ENCODE measurements at places on chromosomes 7 and 10.

DNA sequence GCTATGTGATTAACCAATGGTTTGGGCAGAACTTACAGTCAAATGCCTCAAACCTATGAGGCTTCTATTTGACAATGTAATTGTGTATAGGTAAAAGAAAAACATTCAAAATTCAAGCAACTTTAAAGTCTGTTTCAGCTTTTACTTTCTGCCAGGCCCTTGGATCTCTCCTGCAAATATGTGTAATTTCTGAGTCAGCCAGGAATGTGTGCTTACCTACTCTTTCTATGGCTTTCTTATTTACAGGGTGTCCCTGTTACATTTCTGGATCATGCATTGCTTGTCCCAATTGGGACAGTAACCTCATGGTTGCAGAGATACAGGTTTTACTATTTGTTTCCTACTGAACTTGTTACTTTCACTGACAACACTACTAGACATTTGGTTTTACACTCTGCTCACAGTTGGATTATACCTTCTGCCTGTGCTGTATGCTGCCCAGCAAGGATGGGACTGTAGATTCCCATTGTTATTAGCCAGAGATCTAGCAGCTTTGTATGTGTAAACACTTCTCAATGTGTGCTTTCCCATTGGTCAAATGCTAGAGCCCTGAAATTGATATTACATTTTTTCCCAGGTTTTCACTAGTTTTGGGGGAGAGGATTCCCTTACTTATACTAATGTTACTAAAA is 355.3 kb downstream of the ARL4A start:
- DNase-seq = no peak

- DNase-seq = no peak
Measured at GRCh38 chr7:92876836-92877235, 40.5 kb upstream of the CDK6 start.

DNA sequence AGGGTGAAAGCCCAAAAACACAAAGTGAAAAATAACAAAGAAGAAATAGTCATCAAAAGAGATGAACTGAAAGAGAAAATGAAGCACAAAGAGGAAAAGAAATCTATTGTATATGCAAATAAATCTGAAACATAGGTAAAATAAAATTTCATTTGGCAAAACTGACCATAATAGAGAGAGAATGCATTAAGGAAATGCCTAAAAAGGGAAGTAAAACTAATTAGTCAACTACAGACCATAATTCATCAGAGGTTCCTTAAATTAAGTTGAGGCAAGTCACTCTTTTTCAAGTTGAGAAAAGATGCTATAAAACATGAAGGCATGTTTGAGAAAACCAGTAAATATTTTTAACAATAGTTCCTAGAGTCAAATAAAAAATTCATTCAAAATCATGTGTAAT is 233.3 kb downstream of the LRRN3 start:
- DNase-seq = no peak

- no peak for DNase-seq
Measured at GRCh38 chr7:28405662-28406061, 6.7 kb upstream of the CREB5 start.

- no peak for DNase-seq
Measured at GRCh38 chr10:44478876-44479705, 94.2 kb upstream of the CXCL12 start.

GRCh38 chr7:131341690-131342089 is 14.0 kb downstream of the MKLN1 start:
- DNase-seq = no peak

- DNase-seq = no peak
Measured at GRCh38 chr10:78892338-78893176, 176.2 kb upstream of the ZMIZ1 start.

DNA sequence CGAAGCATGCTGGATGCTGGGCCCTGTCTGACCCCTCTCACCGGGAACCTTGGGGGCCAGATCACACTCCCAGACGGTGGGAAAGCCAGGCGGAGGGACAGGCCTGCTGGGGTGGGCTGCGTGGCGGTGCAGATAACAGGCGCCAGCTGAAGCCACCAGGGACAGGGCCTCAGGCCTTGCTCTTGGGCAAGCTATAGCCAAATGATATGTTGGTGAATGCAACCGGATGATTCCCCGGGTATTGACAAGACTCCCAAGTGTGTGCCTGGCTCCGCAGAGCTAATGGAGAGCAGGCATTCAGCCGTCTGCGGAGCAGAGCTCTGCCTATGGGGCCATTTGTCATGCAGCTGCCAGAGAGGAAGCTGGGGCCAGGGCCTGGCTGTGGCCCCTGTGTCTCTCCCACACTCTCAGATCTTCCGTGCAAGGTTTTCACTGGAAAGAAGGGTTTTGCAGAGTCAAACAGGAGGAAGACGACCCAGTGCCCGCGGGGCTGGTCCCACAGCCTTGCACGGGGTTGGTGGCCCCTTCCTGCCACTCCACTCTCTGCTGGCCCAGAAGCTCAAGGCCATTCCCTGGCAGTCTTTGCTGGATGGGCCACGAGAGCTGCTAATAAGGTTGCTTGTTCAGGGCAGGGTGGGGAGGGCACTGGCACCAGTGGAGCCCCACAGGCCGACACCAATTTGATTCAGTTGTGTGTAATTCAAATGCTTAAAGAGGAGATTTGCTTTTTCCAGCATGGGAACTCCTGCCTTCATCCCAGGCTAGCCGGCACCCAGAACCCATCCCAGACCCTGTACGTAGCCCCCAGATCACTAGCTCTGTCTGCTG is 91.8 kb downstream of the PRKAG2 start:
- no peak for DNase-seq

DNA sequence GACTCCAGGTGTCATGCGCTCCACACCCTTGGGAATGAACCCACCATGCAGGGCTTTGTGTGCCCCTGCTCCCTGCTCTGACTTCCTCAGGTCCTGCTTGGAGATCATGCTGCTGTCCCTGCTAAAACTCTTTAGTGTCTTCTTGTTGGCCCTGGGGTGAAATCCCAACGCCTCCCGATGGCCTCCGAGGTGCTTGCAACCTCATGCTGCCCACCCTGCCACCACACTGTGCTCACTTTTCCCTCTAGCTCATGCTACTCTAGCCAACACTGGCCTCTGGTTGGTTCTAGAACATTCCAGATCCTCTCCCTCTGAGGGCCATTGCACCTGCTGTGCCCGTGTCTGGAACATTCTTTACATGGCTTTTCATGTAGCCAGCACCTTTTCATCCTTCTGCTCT is 227.7 kb downstream of the ADAM12 start:
- no peak for DNase-seq

DNA sequence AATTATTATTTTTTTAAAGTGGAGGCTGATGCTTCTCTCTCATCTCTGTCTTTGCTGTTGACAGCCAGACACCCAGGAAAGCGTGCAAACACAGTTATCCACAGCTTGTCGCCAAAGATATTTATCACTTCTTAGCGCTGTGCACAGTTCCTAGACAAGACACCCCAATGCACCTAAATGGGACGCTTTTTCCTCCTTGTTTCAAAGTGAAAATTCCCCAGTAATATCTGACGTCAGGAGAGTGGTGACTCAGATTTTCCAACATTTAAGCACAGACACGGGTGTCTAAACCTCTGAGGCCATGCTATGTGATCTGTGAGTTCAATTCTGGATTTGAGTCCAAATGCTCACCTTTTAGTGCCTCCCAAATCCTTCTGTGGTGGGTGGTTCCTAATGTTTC is 151.6 kb downstream of the EMX2 start:
- DNase-seq = no peak

DNA sequence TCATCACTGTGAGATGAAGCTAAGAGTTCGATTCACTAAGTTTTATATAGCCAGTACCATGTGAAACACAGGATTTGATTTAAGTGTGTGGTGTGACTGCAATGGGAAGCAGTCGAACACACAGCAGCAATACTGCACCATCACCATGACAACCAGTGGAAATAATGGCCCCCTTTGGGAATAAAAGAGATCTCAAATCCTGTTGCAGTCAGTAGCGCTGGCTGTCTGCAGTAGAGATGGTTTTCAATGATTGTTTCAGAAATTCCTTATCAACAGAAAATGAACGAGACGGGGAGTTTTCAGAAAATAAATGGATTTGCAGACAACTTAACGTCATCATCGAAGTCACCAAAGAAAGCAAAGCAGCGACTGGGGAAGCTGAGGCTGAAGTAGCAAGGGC is 91.0 kb downstream of the PTPRE start:
- DNase-seq = no peak

DNA sequence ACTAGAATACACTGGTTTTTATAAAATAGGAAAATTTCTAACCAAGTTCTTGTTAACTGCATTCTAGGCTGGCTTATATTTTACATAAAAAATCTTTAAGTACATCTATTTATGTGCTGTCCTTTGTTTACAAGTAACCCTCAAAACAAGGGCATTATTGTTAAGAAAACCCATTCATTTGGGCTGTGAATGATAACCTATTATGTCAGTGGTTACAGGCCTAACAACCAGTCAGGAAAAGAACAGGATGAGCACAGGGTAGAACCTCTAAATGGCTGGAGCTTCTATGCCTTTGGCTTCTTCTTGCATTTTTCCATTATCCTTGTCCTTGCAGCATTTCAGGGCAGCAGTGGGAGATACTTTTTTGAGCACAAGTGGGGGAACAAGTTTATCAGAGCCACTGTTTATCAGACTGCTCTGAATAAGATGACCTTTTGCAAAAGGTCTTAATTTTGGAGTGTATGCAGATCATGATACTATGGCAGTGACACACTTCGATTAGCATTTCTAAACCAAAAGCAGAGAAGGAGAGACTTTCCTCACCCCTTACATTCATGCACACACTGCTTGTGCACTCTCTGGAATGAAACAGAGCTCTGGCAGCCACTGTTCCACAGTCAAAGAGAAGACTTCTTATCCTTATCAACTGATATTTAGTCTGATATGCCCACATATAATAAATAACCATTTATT is 10.9 kb downstream of the GPR37 start:
- no peak for DNase-seq
